Stimulated activated CD4-positive, alpha-beta T cell treated with anti-CD3 and anti-CD28 coated beads, Interleukin-1b, Interleukin-23, amount 100 ng/mL, for 24 hours (primary cell): ENCODE measurements at places on chromosomes 7 and 10.

GRCh38 chr7:133649593-133649992 lies 396.7 kb downstream of the EXOC4 start:
- DNase-seq = no peak

DNA sequence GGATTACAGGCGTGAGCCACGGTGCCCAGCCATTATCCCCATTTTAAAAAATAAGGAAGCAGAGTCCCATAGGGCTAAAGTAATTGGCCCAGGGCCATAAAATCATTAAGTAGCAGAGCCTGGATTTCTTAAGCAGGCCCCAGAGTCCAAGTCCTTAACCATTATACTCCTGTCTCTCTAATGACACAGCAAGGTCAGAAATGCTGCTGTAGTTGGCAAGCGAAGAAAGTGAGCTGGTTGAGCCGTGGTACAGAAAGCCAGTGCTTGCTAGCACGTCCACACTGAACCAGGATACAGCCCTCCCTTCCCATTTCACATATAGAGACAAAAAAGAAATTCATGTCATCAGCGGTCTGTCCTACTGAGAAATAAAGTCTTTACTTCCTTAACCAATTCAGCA lies 562.7 kb downstream of the GALNT17 start:
- no peak for DNase-seq

DNA sequence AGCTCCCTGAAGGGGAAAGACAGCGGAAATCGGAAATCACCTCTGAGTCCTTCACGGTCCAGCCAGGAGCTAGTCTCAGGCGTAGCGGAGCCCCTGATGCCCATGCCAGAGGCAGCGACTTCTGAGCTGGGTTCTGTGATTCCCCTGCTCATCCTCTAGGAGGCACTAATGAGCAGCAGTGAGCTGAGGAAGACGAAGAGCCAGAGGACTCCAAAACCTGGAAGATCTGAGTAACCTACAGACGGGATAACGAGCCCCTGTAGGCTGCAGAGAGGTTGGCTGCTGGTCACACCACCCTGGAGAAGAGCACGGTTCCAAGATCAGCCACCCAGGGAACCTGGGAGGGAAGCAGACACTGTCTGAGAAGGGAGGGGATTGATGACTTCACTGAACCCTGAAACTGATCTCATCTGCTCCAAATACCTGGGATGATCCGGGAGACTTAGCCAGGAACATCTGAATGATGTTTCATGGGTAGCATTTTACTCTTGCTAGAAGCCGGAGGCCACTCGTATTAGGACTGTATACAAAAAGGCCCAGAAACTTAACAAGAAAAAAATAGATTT lies 304.1 kb downstream of the PAXIP1 start:
- DNase-seq = no peak

DNA sequence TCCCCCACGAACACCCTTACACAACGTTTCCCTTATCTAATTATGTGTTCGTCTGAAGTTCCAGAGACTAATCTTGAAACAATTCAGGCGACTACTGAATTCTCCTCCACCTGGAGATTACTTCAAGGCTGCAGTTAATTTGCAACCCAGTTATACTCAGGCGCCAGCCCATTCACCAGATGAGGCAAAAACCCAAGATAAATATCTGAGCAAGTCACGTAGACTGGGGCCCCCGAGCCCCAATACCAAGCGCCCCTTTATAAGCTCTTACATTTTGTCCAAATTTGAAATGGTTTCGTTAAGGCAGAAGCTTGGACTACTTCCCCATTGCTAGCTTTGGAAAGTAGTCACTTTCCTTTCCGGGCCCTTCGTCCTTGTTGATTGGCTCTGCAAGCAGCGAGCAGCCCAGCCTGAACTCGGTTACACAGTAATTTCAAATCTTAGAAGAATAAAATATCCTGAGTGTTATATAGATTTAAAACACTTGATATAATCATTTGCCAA lies 1.2 kb downstream of the TPK1 start:
- no peak for DNase-seq

GRCh38 chr10:109474812-109475211 lies 448.5 kb downstream of the XPNPEP1 start:
- no peak for DNase-seq

DNA sequence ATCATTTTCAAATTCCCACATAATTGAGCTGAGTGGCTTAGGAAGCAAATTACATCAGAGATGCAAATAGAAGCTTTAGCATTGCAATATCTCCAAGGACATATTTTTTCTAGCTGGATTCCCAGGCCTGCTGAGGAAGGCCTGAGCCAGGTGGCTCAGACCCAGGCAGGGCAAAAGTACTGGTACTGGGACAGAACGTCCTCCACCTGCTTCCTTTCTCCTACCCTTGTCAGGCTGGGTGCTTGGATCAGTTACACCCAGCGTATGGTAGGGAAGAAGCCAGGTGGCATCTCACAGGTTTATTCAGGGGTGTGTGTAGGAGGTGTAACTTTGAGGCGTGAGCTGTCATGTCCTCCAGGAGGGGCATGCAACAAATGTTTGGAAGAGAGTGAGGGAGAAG lies 3.0 kb upstream of the PANK1 start:
- no peak for DNase-seq
